ENCODE measurements at places on chromosomes 16 and 17.

DNA sequence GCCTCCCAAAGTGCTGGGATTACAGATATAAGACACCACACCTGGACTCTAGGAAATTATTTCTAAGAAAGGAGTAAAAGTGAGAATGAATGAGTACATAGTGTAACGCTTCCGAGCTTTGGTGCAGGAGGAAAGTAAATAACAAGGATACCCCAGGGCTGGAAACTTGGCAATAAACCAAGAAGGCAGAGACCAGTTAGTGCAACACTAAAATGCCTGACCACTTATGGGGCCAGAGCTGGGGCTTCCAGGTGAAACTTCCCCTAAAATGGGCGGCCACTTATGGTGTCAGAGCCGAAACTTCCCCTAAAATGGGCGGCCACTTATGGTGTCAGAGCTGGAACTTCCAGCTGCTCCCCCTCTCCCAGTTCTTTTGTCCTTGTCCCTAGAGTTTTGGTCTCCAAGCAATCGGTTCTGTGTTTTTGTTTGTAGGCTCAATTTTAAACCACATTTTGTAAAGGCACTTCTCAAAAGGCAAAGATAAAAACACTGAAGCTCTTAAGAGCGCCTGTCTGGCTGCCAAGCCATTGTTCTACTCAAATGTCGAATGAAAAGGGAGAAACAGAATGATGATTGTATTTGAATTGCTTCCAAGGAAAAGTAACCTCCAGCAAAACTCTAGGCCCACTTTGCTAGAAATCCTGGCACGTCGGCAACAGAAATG, 63.9 kb downstream of the NXN start:
- no peak for DNase-seq

DNA sequence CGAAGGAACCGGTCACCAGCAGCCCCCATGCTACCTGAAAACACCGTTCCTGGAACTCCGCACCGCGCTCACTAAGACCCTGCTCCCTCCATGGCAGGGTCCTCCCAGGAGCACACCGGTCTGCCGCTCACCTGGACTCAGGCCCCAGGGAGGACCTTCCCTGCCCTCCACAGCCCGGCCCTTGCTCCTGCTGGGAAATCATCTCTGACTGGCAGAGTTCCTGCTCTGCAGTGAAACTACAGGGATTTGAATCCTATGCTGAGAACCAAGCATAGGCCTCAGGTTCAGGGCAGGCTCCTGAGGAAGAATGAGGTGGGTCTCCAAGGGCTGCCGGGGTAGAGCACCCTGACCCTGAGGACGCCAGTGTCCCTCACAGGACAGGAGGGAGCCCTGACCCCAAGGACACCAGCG, 88.5 kb downstream of the KCNJ12 start:
- DNase-seq = no peak

- DNase-seq = no peak
Measured at GRCh38 chr17:79627766-79628690, 17.2 kb upstream of the RBFOX3 start.

GRCh38 chr16:59039066-59039720, 305.1 kb upstream of the GOT2 start:
- peak; percentile 34 for DNase-seq

- DNase-seq = no peak
Measured at GRCh38 chr16:12639044-12639443, 164.6 kb downstream of the CPPED1 start.

DNA sequence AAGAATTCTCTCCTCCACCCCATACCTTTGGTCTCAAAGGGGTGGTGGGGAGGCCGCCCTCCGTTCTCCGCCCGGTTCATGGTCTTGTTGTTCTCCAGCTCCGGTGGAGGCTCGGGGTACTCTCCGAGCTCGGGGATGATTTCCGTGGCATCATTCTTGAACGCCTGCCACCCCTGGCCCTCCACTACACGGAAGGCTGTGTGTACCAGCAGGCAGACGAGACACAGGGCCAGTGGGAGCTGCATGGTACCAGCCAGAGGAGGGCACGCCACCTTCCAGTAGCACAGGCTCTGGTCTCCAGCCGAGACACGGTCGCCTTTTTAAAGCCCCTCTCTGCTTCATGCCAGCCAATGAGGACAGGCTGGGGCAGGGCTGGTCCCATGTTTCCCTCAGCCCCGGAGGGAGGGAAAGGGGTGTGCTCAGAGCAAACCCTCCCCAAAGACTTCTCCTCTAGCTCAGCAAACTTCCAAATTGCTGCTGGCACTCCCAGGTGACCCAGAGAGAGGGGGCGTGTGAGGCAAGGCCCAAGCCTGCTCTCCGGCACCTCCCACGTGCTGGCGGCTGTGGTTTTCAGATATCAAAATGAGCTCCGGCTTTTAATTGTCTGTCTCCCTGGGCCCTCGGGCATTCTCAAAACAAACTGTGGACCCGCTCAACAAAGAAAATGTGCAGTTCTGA, at the start of gene SOST:
TSS of gene SOST (minus strand) at position 295 of the 678 bp plus-strand sequence. CDS start at position 245, 50 bp downstream.
- DNase-seq = no peak

DNA sequence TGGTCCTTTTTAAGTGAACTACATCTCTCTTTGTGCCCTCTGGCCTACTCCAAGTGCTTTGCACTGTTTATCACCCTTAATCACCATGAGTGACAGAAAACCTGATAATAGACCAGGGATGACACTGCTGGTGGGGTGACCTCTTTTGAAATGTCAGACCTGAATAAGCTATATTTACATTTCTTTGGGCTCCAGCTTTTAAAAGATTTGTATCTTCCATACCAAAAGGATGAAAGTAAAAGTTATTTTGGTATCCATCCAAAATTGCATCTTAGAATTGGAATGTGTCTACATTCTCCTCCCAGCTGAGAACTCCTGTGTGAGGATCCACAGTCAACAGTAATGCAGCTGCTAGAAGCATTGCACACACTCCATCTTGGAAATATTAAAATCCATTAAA, 370.0 kb downstream of the CDH11 start:
- DNase-seq = no peak

GRCh38 chr17:51056813-51057510, 63.7 kb downstream of the SPAG9 start:
- DNase-seq = peak; percentile 59

DNA sequence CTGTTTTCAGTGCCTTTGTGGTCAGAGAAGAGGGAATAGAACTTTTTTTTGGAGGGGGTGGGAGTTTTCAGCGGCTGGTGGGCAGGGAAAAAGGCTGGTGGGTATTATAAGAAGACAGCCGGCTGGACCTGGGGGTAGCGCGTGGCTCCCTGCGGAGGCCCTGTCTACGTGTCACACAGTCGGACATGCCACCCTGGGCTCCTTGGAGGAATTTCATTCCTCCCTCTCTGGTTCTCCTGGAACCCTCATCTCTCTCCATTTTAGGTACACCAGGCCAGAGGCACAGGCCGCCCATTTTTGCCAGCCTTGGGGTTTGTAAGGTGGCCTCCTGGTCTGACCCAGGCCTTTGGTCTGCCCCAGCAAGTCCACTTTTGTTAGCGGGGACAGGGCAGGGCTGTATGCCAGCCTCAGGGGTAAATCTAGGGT, 908 bp downstream of the FKBP10 start:
- DNase-seq = no peak

- DNase-seq = no peak
Measured at GRCh38 chr17:81631482-81631881, 5.4 kb downstream of the NPLOC4 start.

GRCh38 chr16:15648135-15648730, 1.8 kb upstream of the NDE1 start:
- DNase-seq = no peak

DNA sequence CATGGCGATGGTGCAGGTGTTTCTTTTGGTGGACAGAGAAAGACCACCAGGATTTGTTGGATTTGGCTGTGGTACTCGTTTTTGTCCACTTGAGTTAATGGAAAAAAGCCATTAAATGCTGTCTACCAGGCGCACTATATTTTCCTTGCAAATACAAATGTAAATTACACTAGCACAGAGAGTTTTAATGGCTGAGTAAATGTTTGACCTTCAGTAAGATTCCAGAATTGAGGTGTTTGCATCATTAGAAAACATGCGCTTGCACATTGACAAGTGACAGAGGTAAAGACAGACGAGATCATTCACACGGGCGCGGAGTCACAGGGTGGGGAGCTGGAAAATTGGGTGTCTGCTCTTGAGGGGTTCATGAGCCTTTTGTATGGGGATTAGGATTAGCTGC, 53.5 kb upstream of the AKTIP start:
- no peak for DNase-seq

GRCh38 chr17:16887523-16888095, 84.3 kb downstream of the TNFRSF13B start:
- no peak for DNase-seq

GRCh38 chr16:15616475-15617165, 26.3 kb downstream of the MARF1 start:
- DNase-seq = no peak

DNA sequence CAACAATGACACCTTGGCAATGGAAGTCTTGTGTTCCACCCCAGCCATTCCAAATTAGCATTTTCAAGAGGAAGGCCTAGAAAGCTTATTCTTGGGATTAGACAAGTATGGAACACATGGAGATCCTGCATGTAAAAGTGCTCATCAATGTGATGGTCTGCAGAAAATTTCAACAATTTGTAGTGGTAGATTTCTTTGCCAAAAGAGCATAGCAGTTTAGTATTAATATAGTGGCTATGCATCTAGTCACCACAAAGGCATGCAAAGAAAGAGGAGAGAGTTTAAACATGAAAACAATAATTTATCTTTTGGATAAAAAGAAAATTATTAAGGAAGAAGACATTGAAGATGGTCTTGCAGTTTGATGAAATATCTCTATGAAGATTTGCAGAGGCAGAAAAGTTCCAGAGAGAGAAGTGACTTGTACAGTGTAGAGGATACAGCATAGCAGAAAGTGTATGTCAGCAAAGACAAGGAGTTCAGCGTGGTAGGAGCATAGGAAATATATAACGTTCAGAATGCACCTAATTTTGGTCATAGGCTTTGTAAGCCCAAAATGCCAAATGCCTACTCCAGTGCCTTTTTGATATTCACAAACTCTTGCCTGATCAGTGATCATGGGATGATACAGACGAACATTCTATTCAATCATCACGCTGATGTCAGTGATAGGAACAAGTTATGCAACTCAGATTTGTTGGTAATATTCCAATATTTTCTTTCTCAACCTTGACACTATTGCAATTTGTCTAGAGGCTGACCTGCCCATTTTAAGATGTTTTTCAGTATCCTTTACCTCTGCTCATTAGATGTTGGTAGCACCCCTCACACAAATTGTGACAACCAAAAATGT, 727.9 kb upstream of the SOX9 start:
- no peak for DNase-seq

GRCh38 chr17:21095735-21096134, 31.0 kb upstream of the DHRS7B start:
- DNase-seq = no peak

- DNase-seq = no peak
Measured at GRCh38 chr17:78783711-78784324, 1.7 kb upstream of the CYTH1 start.

GRCh38 chr16:49399594-49400364, 26.2 kb downstream of the C16orf78 start:
- DNase-seq = no peak

DNA sequence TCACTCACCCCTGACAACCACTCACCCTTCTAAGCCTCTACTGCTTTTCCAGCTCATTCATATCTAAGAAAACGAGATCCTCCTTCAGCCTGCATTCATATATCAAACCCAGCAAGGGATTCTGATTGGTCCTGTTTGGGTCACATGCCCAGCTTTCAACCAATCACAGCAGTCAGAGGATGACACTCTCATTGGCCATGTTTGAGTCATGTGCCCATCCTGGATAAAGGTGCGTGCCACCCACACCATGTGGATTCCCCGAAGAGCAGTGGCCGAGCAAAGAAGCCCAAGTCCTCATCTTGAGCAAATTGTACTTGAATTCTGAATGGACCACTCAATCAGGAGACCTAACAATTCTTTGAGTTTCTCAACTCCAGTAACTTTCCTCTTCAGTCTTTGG, 45.0 kb downstream of the SCNN1G start:
- no peak for DNase-seq

GRCh38 chr17:1173432-1174262, 6.1 kb downstream of the ABR start:
- DNase-seq = no peak

DNA sequence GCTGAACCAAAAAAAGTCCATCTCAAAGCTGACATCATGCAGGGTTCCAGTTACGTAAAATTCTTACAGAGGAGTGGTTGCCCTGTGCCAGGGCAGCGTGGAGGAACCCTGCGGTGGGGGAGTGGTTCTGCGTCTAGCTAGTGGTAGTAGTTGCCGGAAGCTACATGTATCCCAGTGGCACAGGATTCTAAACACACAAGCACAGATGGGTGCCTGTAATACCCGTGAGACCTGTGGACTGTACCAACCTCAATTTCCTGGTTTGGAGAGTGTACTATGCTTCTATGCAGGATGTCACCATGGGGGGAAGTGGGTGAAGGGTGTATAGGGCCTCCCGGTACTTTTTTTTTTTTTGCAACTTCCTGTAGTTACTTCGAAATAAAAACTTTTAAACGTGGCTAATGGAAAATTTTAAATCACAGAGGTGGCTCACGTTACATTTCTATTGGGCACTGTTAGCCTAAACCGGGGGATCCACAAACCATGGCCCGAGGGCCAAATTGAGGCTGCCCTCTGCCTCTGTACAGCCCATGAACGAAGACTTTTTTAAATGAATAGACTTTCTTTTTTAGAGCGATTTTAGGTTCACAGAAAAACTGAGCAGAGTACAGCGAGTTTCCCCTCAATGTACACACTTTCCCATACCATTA, 38.5 kb downstream of the TBC1D16 start:
- DNase-seq = no peak

DNA sequence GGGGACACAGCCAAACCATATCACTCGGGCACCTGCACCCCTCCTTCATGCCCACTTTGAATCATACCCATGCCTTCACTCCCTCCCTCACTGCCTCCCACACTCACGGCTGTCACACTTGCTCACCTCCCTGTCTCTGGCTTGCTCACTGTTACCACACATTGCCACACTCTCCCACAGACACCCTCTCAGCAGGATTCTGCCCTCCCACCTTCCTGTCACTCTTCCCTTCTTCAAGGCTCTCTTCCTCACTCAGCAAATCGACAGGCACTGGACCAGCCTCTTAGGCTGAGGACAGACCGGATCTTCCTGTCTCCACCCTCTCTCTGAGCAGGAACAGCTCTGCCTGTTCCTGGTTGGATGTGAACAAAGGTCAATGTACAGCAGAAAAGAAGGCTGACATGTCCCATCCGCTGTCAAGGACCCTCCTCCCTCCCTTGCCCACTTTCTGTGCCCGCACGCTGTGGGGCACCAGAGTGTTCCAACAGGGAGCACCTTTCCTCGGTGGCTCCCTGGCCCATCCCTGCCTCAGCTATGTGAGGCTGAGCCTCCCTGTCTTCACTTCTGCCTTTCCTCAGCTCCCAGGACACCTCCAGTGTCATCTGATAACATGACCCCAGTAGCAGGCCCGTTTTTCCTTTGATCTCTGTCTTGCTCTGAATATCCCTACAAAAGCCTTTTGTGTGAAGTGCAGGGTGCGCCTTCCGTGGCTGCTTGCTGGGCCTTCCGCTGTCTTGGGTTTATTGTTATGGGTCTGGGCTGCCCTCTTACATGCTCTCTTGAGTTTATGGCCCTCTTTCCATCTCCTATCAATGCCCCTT, 47.0 kb downstream of the CCDC182 start:
- DNase-seq = no peak

Measured in SJCRH30 (cell line).